ENCODE measurements at places on chromosomes 7 and 10. TPM values are rescaled to one million over a fixed set of nuclear protein-coding genes. Genes with fewer than 3 reads are reported as not detected.

TWIST1 gene
- total RNA-seq = 1.1 TPM

ELFN1 gene
- 0.49 TPM for total RNA-seq

SEC61A2 gene
- total RNA-seq = 13.6 TPM

HIPK2 gene
- total RNA-seq = 73.8 TPM

TAS2R4 gene
- 0.25 TPM for total RNA-seq

NKX2-3 gene
- not detected for total RNA-seq

BTBD16 gene
- total RNA-seq = 1.4 TPM

CARD11 gene
- total RNA-seq = 17.6 TPM

CNPY1 gene
- not detected for total RNA-seq

CLRN3 gene
- not detected for total RNA-seq

C10orf95 gene
- 0.13 TPM for total RNA-seq

CPED1 gene
- 2.0 TPM for total RNA-seq

STAMBPL1 gene
- 18.9 TPM for total RNA-seq

All from mesangial cell (primary cell).